Skeletal muscle cell (primary cell): ENCODE measurements at places on chromosomes 5 and 9.

- no peak for DNase-seq
Observed at GRCh38 chr5:127290946-127291693, 524 bp downstream of the MEGF10 start.

DNA sequence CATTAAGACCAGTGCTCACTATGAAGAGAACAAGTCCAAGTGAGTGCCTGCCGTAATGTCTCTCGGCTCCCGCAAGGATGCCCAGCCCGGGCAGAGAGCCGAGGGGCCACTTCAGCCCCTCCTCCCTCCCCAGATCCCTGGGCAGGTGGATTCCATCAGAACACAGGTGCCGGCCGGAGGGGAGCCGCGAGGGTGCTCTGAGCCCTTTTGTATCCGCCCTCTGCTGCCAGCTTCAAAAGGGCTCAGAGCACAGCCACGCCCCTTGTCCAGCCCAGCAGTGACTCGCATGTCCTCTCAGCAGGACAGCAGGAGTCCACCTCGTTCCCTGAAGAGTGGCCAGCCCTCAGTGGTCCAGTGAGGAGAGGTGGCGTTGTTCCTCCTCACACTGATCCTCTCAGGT is 43.9 kb downstream of the CYFIP2 start:
- DNase-seq: no peak

- DNase-seq: peak; percentile 65
Observed at GRCh38 chr9:69130456-69131441, 43.3 kb upstream of the TJP2 start.

- no peak for DNase-seq
Observed at GRCh38 chr9:101925498-101925897, 187.1 kb upstream of the GRIN3A start.

- DNase-seq: no peak
Observed at GRCh38 chr9:136052472-136052880, 42.6 kb downstream of the NACC2 start.

- DNase-seq: no peak
Observed at GRCh38 chr9:110821064-110821463, 152.5 kb downstream of the MUSK start.

DNA sequence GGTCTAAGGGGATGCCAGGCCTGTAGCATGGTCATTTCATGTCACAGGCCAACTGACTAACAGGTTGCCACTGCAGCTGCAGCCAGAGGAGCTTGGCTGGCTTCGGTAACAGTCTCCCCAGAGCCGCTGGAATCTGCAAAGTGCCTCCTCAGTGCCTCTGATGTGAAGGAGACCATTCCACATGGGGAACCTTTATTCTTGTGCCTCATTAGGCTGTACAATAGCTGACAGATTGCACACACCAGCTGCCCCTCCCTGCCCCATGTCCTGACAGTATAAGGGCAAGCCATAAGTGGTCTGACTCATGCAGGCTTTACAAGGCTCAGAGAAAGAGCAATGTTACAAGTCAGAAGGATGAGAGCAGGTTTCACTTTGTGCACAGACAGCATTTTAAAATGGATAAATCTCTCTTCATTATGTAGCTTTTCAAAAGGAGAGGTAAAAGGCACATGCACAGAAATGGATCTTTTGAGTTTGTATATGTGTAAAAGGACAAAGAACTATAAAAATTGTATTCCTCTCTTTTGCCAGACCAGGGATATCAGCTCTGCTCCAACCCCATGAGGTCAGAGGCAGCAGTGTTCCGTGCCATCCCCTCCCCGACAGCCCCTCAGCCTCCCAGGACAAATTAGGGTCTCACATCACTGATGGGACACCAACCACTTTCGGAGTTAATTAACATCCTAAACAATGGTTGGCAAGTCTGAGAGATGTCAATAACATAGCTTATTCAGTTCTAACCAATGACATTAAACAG is 467.8 kb downstream of the TMEM232 start:
- DNase-seq: peak; percentile 11

DNA sequence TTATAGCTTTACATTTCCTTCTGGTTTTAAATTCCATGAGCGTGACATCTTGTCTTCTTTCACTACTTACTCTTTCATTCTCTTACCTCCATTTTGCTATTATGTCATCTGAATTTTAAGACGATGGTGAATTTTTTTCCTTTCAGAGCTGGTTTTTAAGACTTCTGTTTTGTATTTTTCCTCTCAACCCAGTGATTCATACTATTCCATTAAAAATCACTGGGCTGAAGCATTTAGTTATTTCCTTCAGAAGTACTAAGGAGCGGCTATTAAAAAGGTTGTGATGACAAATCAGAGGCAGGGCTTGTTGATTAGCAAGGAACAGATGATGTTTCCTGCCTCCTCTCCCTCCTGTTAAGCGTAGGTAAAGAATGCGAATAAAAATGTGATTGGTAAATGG is 16.5 kb downstream of the AGXT2 start:
- DNase-seq: no peak

DNA sequence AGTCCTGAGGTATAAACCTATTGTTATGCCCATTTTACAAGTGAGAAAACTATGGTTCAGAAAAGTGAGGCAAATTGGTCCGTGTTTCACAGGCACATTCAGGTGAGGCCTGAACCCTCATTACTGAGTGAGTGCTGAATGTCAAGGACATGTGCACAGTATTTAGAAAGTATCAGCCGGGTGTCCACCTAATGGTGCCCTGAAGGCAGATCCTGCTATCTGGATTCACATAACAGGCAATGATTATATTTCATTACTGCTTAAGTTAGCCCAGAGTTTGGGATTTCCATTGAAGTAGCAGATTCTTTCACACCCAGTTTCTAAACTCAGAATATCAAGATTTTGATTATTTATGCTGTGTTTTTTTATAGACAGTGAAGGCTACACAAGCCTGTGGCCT is 142.7 kb downstream of the LHFPL2 start:
- DNase-seq: no peak

GRCh38 chr5:50853151-50853550 is 186.7 kb downstream of the PARP8 start:
- DNase-seq: no peak

DNA sequence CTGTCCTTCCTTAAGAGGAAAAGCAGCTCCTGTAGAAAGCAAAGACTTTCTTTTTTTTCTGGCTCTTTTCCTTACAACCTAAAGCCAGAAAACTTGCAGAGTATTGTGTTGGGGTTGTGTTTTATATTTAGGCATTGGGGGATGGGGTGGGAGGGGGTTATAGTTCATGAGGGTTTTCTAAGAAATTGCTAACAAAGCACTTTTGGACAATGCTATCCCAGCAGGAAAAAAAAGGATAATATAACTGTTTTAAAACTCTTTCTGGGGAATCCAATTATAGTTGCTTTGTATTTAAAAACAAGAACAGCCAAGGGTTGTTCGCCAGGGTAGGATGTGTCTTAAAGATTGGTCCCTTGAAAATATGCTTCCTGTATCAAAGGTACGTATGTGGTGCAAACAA is 42.3 kb downstream of the NR4A3 start:
- DNase-seq: no peak

GRCh38 chr5:43063721-43064171 is 23.6 kb upstream of the ANXA2R start:
- no peak for DNase-seq

DNA sequence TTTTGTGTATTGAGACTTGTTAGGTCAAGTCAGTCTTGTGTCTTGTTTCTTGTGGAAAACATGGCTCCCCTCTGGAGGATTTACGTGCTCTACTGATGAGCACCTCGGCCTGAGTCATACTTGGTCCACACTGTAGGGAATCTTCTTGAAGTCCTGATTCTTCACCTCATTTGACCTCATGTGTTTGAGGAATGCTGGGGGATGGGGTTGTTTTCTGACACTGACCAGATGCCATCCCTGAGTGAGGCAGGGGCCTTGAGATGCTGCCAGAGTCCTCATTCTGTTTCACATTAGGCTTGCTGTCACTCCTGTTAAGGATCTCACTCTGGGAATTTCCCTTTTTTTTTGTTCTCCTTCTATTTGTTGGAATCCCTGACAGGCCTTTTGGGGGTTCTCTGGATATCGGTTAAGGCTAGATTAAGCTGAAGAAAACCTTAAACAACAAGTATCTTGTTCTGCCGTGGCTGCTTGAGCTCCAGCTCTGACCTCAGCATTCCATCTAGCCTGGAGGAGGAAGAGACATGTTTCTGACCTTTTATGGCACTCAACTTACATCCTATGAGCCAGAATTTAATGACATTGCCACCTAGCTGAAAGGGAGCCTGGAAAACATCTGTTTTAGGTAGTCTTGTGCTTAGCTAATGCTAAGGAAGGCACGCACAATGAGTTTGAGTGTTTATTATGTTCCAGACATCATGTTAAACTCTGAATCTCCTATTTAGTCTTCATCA is 20.6 kb downstream of the TCOF1 start:
- DNase-seq: peak; percentile 83

DNA sequence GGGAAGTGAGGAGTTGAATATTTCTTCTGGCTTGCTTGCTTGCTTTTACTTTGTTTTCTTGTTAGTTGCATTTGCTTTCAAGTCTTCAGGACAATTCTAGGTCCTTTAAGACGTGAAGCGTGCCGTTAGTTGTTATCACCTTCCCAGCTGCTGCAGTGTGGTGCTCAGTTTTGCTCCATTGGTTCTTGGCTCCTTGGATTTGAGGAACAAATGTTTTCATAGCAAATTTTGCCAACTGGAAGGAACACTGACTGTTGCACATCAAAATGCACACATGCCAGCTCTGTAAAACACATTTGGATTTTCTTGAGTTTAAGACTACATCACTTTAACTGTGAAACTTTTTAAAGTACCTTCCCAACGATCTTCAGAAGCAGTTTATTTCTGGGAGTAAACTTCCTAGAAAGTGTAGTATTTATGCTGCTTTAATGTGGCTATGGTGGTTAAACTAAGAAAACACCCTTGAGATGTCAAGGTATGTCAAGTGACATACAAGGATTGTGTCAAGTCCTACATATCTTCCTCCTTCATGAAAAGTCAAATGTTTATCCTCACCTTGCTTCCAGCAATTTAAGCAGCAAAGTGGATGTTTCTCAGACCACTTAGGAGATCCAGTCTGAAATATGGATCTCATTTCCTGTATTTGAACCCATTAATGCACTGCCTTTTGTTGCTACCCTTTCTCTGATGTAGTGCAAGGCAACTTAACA is 24.9 kb downstream of the MOCS2 start:
- DNase-seq: no peak

DNA sequence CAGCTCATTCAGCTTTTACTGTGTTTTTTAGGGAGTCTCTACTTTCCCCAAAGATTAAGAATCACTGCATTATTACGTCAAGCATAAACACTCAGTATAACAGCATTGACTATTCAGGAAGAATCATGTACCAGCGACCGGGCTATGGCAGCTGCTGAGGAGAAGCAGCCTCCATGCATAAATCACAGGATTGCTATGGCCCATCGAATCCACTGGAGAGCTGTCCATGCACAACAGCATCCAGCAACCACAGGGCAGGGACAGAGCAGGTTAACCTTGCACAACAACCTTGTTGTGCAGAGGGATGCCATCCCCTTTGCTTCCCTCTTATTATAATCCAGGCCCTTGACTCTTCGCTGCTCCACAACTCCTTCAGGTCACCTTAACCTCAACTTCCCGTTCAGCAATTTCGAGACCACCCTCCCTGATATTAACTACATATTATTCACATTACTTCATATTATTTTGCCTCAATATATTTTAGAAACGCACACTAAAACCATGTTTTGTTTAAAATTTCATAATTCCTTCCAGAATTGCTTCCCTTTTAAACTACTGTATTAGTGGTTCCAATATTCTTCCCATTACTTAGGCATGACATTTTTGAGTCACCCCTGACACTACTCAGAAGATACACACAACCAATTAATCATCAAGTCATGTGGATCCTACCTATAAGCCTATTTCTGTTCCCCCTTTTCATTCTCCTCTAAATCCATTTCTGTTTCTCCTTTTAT is 991 bp downstream of the IARS1 start:
- DNase-seq: no peak

DNA sequence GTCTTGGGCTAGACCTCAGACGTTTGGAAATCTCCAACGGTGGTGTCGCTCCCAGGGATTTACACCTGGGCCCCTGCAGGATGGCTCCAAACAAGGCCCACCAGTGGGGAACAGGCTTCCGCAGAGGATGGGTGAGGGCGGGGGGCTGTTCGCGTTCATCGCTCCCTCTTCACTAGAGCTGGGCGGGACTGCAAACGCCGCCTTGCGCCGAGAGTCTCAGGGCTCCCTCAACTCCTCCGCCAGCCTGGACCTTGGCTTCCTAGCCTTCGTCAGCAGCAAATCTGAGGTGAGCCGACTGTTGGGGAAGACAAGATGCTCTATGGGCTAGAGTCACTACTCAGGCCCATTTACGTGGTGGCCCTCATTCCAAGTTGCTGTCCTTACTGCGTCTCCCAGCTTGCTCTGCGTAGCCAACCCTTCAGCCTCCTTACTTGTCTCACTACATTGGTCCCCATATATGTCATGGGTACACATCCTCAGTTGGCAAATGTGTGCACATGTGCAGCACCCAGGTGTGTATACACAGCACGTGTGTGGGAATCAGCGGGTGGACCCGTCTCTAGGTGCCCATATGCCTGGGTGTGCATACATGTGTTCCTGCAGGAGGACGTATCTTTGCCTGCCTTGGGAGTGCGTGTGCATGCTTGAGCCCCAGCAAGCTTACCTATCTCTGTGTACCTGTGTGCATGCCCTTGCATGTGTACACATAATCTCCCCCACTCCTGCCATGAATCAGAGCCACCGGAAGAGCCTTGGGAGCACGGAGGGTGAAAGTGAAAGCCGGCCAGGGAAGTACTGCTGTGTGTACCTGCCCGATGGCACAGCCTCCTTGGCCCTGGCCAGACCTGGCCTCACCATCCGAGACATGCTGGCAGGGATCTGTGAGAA is 10.5 kb downstream of the RGS14 start:
- no peak for DNase-seq

DNA sequence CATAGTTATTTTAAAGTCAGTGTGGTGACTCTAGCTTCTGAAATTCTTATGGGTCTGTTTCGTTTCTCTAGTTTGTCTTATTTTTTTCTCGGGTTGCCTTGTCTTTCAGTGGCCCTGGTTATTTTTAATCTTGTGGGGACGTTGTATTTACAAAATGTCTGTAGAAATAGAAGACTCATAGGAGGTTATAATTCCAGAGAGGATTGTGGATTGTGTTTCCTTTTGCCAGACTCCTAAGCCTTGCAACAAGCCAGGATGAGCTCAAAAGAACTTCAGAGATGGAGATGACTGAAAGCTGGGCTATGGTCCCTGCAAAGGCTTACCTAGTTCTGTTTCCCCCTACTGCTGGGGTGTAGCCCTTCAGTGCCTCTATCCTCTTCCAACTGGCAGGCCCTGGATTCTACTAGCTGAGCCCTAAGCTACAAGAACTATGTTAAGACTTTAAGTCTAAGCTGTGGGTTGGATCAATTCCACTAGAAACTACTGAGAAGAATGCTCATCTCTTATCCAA is 32.2 kb upstream of the LECT2 start:
- DNase-seq: no peak

DNA sequence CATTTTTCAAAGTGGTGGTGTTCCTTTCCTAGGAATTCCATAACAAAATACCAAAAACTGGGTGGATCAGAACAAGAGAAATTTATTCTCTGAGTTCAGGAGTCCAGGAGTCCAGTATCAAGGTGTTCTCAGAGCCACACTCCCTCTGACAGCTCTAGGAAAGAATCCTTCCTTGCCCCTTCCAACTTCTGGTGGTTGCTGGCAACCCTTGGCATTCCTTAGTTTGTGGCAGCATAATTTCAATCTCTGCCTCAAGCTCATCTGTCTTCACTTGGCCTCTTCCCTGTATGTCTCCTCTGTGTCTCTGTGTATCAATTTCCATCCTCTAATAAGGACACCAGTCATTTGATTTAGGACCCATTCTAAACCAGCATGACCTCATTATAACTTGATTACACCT is 243.7 kb downstream of the MPDZ start:
- DNase-seq: no peak

GRCh38 chr5:151264113-151264512 is 11.1 kb downstream of the GM2A start:
- no peak for DNase-seq

- peak; percentile 6 for DNase-seq
Observed at GRCh38 chr9:29830821-29831220, 2257.5 kb upstream of the C9orf72 start.
